ENCODE measurements at places on chromosomes 2 and 18.

- no peak for DNase-seq
Measured at GRCh38 chr2:66587216-66587615, 152.3 kb downstream of the MEIS1 start.

- no peak for DNase-seq
Measured at GRCh38 chr18:69239849-69240674, 160.6 kb upstream of the DOK6 start.

GRCh38 chr18:40555914-40556313 lies 1399.1 kb upstream of the PIK3C3 start:
- DNase-seq: no peak

- DNase-seq: no peak
Measured at GRCh38 chr2:19073522-19073921, 284.9 kb downstream of the OSR1 start.

DNA sequence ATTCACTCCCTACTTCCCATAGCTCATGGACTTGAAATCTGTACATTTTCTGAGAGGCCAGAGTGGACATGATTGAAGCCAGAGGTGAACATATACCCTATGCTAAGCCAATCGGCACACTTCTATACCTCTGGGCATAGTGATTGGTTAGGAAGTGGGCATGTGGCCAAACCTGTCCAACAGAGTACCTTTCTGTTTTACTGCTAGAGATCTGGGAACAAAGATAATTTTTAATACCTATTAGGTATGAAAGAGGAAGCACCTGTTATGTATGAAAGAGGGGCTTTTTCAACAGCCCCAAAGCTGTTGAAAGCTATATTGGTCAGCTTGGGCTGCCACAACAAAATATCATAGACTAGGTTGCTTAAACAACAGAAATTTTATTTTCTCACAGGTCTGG lies 27.7 kb downstream of the METTL8 start:
- no peak for DNase-seq

GRCh38 chr2:178747767-178748166 lies 59.5 kb downstream of the TTN start:
- no peak for DNase-seq

GRCh38 chr18:75364512-75365253 lies 62.8 kb downstream of the SMIM21 start:
- DNase-seq: no peak

GRCh38 chr2:202494300-202495229 lies 118.4 kb downstream of the BMPR2 start:
- no peak for DNase-seq

- DNase-seq: no peak
Measured at GRCh38 chr2:43958397-43959275, 37.2 kb downstream of the LRPPRC start.

Measured in activated naive CD4-positive, alpha-beta T cell treated with anti-CD3 and anti-CD28 coated beads, Interleukin-2, amount 10 ng/mL, durations not matched to agents 7 days and 5 days (primary cell).